Uterine smooth muscle cell (primary cell): ENCODE measurements at places on chromosomes 7 and 10. TPM values are rescaled to one million over a fixed set of nuclear protein-coding genes. Genes with fewer than 3 reads are reported as not detected.

Gene UBE2H
- total RNA-seq, result 52.5 and 84.5 TPM in 2 replicates

Gene PAPSS2
- 77.7 and 112 TPM in 2 replicates for total RNA-seq

Gene TSPAN12
- total RNA-seq, result 1.2 and 1.7 TPM in 2 replicates

Gene ZWINT
- 25.2 and 85.9 TPM in 2 replicates for total RNA-seq
